ENCODE measurements at places on chromosomes 5 and 9.

DNA sequence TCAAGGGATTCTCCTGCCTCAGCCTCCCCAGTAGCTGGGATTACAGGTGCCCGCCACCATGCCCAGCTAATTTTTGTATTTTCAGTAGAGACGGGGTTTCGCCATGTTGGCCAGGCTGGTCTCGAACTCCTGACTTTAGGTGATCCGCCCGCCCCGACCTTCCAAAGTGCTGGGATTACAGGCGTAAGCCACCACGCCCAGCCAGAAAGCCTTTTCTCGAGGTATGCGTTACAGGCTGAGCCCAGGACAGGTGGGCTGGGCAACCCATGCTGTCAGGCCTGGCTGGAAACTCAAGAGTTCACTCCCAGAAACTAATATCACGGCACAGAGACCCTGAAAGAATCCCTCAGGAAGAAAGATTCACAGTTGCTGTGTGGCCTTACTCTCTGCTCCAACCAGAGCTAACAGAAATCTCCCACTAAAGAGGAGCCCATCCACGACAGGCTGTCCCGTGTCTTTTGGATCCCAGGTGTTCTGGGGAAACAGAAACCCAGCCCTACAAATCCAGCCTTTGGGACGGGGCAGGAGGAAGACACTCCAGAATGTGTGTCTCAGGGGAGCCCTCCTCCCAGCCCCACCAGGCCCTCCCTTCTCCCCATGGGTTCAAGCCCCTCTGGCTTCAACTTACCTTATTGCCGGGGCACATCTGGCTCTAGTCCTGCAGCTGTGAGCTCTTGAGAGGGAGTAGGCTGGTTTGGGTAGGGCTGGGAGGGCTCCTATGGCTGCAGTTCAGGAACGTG is 400 bp downstream of the TIFAB start:
- DNase-seq: no peak

DNA sequence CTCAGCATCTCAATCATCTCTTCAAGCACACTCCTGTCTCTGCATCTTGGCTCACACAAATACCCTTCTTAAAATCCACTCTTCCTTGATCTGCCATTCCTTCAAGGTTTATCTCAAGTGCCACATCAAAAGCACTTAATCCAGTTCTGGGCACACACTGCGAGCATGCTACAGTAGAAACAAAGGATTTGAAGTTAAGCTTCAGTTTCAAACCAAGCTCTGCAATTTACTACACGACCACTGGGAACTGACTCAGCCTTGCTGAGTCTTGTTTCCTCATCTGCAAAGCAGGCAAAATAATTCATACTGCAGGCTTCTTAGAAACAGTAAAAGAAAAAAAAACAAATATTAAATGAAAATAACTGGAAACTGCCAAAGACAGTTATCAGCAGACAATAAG is 50.5 kb upstream of the CTNNAL1 start:
- no peak for DNase-seq

DNA sequence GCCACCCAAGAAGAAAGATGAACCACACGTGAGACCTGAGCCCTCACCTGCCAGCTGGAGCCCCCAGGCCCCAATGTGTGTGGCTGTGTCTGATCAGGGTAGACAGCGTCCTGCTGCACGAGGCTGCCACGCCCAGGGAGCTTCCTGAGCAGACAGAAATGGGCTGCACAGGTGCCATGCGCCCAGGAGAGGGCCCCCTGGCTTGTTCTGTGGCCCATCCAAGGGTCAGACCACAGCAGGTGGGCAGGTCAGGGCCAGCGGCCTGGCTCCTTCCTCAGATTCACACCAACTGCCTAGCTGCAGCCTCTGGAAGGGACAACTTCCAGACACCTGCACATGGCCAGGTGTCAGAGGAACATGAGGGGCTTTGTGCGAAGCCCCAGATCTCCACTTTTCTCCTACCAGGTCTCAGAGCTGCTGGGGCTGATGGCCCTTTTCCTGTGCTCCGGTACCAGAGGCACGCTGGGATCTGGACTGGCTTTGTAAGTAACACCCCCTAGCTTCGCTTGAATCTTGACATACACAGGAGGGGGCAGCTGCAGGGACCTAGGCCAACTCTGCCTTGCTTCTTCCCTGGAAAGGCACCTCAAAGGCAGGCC is 10.8 kb downstream of the SARDH start:
- DNase-seq: no peak

- no peak for DNase-seq
These were observed 68.5 kb downstream of the SLC28A3 start for GRCh38 chr9:84271921-84272556.

DNA sequence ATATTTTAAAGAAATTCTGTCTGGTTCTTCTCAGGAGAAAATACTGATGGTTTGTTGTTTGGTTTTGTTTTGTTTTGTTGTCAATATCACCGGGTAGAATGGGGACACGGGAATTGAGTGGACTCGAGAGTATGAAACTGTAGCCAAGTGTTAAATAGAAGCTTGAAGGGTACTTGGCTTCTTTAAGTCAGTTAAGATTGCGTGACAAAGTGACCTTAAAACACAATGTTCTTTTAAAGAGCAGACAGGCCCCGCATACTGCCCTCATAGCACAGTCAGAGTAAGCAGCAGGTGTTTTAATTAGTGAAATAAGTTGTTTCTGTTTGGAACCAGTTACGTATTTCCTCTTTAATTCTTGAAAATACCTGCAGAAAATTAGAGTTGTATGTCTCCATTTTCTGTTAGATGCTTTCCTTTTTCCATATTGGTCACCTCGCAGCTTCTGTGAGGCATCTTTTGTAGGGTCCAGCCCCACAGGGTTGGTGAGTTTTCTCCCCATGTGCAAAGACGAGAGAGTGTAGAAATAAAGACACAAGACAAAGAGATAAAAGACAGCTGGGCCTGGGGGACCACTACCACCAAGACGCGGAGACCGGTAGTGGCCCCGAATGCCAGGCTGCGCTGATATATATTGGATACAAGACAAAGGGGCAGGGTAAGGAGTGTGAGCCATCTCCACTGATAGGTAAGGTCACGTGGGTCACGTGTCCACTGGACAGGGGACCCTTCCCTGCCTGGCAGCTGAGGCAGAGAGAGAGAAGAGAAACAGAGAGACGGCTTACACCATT is 9.6 kb downstream of the TRIP13 start:
- no peak for DNase-seq

DNA sequence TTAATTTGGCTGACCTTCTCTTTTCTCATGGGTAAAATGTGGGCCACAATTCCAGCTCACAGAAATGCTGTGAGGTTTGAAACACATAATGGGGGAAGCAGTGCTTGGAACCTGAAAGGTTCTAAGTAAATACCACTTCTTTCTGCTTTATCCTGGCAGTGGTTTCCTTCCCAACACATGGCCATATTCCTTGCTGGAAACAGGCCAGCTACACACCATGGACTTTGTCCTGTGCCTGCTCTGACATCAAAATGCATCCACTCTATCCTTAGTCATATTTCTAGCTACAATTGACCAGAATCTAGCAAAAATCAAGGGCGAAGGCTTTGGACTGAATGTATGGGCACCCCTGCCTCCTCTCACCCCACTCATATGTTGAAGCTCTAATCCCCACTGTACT is 93.1 kb upstream of the TRPC7 start:
- no peak for DNase-seq
